ENCODE measurements at places on chromosomes 5 and 9.

- no peak for DNase-seq
Observed at GRCh38 chr5:79168031-79168430, 56.4 kb downstream of the BHMT start.

DNA sequence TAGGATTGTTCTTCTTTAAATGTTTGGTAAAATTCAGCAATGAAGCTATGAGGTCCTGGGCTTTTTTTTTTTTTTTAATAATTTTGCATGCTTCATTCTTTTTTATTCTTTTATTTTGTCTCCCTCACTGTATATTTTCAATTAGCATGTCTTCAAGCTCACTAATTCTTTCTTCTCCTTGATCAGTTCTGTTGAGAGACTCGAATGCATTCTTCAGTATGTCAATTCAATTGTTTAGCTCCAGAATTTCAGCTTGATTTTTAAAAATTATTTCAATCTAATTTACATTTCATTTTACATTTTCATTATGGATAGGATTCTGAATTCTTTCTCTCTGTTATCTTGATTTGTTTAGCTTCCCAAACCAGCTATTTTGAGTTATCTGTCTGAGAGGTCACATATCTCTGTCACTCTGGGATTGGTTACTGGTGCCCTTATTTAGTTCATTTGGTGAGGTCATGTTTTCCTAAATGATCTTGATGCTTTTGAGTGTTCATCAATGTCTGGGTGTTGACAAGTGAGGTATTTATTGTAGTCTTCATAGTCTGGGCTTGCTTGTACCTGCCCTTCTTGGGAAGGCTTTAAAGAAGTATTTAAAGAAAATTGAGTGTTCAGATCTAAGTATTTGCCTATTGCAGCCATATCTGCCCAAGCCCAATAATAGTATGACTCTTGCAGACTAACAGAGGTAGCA lies 9.1 kb downstream of the LURAP1L start:
- no peak for DNase-seq

DNA sequence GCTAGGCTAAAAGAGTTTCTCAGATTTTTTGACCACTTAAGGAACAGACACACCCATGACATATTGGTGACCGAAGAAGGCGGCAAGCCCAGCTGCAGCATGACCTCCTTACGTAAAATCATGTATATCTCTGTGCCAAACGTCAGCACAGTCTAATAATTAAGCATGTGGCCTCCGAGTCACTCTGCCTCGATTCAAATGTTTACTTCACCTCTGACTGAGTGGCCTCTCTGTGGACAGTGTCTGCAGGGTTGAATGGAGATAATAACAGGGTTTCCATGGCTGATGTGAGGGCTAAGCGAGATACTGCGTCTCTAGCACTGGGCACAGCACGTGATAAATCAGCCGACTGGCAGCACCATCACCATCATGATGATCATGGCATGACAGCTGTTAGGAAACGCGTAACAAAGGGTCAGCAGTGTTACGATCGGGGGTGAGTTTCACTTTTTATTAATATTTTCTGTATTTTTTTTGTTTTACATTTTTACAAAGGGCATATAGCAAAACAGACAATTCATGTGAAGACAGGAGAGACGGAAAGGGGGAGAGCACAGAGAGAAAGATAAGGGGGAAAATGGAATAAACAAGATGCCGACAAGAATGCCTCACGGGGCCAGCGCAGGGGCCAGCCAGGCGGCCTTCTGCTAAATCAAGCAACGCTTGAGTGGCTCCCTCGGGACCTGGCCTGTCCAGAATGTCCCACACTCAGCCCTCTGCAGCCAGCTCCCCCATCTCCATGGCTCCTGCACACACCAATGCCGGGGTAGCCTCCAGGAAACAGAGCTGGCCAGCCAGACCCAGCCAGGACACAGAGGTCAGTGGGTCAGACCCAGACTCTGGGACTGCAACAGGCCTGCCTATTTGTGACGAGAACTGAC lies 60.3 kb downstream of the ADAMTS2 start:
- DNase-seq, result no peak

DNA sequence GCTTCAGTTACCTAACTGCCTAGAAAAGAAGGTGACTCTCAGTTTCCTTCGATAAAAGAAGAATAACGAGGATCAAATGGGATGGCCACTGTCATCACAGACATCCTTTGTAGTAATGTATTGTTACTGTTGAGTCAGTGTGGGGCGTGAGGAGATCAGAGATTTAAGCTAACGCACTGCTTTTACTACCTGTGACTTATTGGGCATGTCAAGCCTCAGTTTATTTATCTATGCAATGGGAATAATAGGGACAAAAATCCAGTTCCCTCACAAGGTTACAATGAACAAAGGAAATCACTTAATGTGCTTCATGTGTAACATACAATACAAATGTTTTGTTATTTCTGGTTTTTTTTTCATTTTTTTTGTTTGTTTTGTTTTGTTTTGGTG lies 255 bp upstream of the TRPM6 start:
- DNase-seq, result no peak

DNA sequence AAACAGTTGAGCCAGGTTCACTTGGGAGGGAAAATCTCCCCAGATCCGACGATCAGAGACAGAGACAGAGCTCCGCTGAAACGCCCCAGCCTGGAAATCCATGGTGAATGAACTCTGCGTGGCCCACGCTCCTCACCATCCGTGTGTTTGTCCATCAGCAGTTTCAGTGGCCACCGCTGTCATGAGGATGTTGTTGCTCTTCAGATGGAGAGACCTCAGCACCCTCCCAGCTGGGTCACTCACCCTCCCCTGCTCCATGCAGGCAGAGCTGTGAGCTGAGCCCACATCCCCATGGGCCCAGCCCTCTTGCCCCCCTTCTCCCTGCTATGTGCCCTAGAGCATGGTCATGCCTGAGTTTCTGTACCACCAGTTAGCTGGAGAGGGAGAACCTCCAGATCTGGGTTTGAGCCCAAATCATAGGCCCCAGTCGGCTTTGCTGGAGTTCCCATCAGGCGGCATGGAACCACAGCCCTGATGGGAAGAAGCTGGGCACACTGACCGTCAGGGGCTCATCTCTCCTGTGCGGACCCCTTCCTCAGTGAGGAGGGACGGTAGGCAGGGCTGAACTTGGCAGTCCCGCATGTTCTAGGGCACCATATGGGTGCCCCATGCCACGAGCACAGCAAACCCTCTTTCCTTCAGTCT lies 154.4 kb upstream of the COL5A1 start:
- no peak for DNase-seq

DNA sequence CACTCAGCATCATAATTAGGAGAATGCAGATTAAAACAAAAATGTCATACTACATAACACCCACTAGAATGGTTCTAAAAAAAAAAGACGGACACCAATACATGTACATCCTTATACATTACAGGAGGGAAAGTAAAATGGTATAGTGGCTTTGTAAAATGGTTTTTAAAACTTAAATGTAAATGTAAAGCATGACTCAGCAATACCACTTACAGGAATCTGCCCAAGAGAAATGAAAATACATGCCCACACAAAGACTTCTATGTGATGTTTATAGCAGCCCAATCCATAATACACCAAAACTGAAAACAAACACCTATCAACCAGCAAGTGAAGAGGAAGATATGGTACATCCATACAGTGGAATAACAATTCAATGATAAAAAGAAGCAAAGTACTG lies 939.1 kb upstream of the ACO1 start:
- no peak for DNase-seq

All from fibroblast of skin of right biceps (primary cell).